ENCODE measurements at places on chromosomes 13 and 19.

DNA sequence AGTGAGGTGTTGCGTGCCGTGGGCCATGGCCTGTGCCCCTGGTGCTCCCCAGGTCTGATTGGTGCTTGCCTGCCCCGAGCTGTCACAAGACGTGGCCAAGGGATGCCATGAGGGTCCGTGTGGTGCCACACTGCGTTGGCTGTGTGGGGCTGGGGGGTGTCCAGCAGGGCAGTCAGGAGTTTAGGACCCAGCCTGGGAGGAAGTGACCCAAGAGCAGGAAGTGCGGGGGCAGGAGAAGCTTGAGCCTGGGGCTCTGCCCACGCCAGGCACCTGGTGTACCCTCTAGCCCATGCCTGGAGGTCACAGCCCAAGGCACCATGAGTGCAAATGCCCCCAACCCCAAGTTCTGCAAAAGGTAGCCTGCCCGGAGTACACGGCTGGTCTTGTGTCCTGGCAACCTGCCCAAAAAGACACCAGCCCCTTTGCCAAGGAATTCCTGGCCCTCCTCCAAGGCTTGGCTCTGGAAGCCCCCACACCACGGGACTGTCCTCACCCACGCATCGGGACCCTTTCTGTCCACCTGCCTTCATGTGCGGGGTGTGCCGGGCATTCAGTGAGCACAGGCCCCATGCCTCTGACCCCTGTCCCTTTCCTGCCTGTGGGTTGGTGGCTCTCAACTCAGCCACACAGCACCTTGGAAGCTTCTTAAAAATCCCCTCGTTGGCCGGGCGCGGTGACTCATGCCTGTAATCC, 24.9 kb downstream of the MPND start:
- H3K27ac ChIP-seq: peak overlapping the region; percentile 92
- H3K4me3 ChIP-seq: no peak overlapping the region
- no peaks in the 10 kb centered on the region for H3K36me3 ChIP-seq
- peaks cover 47% of the 10 kb centered on the region for H3K4me1 ChIP-seq

DNA sequence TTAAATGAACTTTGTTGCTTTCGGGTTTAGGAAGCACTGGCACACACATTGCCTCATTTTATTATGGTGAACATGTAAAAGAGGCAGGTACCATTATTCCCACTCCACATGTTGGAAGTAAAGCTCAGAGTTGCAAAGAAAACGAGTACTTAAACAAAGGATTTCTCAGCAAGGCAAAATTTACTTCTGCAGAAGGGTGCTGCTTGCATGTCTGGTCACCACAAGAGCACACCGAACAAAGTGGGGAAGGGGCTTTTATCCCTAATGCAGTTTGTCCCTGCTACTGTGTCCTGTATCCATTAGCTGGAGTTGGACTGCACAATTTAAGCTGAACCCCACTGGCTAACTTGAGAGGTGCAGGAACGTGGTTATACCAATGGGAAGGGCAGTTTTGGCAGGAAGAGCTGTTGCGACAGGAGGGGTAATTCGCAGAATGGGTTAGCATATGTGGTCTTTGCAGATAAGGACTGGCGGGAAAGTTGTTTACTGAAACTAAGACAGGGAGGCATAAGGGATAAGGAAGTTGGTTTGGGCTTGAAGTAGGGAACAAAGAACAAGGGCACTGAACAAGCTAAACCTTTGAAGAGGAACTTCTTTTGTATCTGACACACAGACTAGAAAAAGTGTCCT, 545.5 kb downstream of the UQCRFS1 start:
- H3K4me1 ChIP-seq: no peaks in the 10 kb centered on the region
- no peak for DNase-seq
- no peak overlapping the region for H3K4me3 ChIP-seq
- H3K36me3 ChIP-seq: no peaks in the 10 kb centered on the region

GRCh38 chr19:6744381-6745301, 5.2 kb downstream of the TRIP10 start:
- H3K27me3 ChIP-seq: no peaks in the 10 kb centered on the region
- peak overlapping the region; percentile 83 for H3K27ac ChIP-seq
- H3K36me3 ChIP-seq: no peaks in the 10 kb centered on the region
- DNase-seq: peak; percentile 80
- H3K4me3 ChIP-seq: peak overlapping the region; percentile 17

GRCh38 chr19:1833540-1833939, 14.7 kb downstream of the REXO1 start:
- H3K4me3 ChIP-seq: no peak overlapping the region
- no peak for DNase-seq
- H3K36me3 ChIP-seq: no peaks in the 10 kb centered on the region
- no peak overlapping the region for H3K27ac ChIP-seq
- H3K27me3 ChIP-seq: no peaks in the 10 kb centered on the region

DNA sequence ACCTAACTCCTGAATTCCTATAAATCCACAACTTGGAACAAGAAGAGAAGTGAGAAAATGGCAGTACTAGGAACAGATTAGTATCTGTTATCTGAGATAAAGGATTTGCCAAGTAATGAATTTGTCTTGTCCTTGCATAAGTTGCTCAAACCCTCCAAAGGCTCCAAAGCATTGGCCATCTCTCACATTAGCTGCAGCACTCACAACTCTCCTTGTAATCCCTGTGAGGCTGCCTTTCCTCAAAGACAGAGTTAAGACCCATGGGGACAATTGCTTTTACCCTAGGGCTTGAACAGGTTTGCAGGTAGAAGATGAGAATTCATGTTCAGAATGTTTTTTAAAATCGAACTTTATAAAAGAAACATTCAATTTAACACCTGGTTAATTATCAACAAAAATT, 1702.2 kb downstream of the EFNB2 start:
- no peaks in the 10 kb centered on the region for H3K27me3 ChIP-seq
- no peak overlapping the region for H3K27ac ChIP-seq
- no peak overlapping the region for H3K4me3 ChIP-seq
- H3K36me3 ChIP-seq: no peaks in the 10 kb centered on the region

GRCh38 chr13:112968910-112969691, at the start of gene MCF2L:
Gene MCF2L, plus strand, starts transcription at chr13:112969214. Its CDS starts 166 bp downstream, at chr13:112969380.
- peak within 1 kb of the TSS; percentile 88 for H3K27ac ChIP-seq
- no peaks in the 10 kb centered on the region for H3K36me3 ChIP-seq
- H3K4me3 ChIP-seq: peak within 1 kb of the TSS; percentile 61
- peak; percentile 48 for DNase-seq

GRCh38 chr13:110124201-110124940, 182.6 kb downstream of the COL4A1 start:
- peak; percentile 16 for DNase-seq
- H3K4me3 ChIP-seq: no peak overlapping the region
- H3K27me3 ChIP-seq: no peaks in the 10 kb centered on the region

- H3K4me1 ChIP-seq: no peaks in the 10 kb centered on the region
- H3K4me3 ChIP-seq: no peak overlapping the region
- H3K36me3 ChIP-seq: no peaks in the 10 kb centered on the region
These were observed 88.2 kb downstream of the KCTD12 start for GRCh38 chr13:76798037-76798436.

DNA sequence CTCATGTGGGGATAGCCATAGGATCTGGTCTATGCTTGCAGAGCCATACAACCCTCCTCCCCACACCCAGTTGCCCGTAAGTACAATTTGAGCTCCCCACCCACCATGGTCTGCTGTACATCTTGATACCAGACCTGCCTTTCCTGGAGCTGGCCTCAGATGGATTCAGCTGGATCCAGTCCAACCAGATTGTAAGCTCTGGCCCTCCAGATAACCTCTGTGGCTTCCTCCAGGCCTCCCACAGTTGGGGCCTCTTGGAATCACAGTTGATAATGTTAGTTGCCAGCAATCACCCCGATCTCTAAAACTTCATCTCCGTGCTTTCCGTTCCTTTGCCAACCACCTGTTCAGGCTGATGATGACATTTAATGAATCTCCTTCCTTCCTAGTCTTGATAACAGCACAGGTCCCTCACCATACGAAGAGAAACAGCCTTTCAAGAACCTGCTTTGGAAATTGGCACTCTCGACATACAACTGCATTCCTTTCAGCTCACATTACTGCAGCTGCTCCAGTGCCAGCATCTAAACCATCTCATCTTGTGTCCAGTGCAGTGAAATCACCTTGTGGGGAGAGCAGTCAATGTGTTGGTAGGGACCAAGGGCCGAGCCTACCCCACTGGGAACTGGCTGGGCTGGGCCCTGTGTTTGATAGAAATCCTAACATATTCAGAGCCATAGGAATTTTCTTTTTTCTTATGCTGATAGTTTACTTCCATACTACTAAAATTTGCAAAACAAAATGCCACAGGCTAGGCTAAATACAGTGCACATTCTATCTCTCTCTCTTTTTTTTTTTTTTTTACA, 15.1 kb upstream of the FOXO1 start:
- no peak for DNase-seq
- no peaks in the 10 kb centered on the region for H3K4me1 ChIP-seq
- H3K27me3 ChIP-seq: no peaks in the 10 kb centered on the region
- no peak overlapping the region for H3K4me3 ChIP-seq
- H3K27ac ChIP-seq: no peak overlapping the region

GRCh38 chr19:15640294-15640903, at the start of gene CYP4F3:
Gene CYP4F3, plus strand, starts transcription at chr19:15640897. Its CDS starts 519 bp downstream, at chr19:15641416.
- H3K4me3 ChIP-seq: no peak within 1 kb of the TSS
- H3K27me3 ChIP-seq: no peaks in the 10 kb centered on the region
- no peak within 1 kb of the TSS for H3K27ac ChIP-seq
- H3K36me3 ChIP-seq: no peaks in the 10 kb centered on the region
- H3K4me1 ChIP-seq: no peaks in the 10 kb centered on the region

DNA sequence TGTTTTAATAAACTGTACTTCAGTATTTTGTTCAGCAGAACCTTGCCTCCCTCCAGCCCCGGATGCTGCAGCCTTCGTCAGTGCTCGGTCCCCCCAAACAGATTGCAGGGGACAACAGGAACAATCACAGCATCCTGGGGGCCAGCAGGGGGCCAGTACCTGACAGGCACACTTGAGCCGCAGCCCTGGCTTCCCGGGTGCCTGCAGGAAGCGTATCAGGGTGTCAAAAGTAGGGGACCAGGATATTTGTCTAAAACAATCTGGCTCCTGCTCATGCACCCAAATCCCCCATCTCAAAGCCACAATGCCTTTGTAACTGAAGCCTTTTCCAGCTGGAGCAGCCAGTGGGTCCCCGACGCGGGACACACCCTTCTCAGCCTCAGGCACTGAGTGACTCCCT, 167.5 kb upstream of the TSHZ3 start:
- no peaks in the 10 kb centered on the region for H3K4me1 ChIP-seq
- no peaks in the 10 kb centered on the region for H3K36me3 ChIP-seq
- H3K4me3 ChIP-seq: no peak overlapping the region
- H3K27me3 ChIP-seq: peaks cover 24% of the 10 kb centered on the region
- no peak for DNase-seq

- H3K27me3 ChIP-seq: no peaks in the 10 kb centered on the region
- no peak for DNase-seq
- no peak overlapping the region for H3K4me3 ChIP-seq
- no peaks in the 10 kb centered on the region for H3K4me1 ChIP-seq
- H3K27ac ChIP-seq: no peak overlapping the region
These were observed 190.8 kb downstream of the MAB21L1 start for GRCh38 chr13:35285677-35286076.

DNA sequence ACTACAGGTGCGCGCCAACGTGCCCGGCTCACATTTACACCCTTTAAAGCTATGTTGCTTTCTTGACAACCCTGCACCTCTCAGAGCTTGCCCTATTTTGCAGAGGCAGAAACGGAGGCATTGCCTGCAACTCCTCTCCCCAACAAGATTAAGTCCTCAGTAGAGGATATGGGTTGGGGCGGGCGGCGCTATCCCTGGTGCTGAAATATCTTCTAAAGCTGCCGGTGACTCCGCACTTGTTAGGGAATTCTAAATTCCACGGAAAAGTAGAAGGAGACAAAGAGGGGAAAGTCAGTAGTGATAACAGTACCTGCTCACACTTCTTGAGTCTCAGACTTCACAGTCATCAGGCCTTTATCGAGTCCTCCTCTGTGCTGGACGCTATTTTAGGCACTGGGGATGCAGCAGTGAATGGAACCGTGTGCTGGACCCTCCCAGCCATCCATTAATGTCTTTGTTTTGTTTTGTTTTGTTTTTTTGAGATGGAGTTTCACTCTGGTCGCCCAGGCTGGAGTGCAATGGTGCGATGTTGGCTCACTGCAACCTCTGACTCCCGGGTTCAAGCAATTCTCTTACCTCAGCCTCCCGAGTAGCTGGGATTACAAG, 18.0 kb downstream of the SLC5A5 start:
- H3K4me3 ChIP-seq: no peak overlapping the region
- DNase-seq: no peak
- H3K27me3 ChIP-seq: peaks cover 10% of the 10 kb centered on the region
- no peak overlapping the region for H3K27ac ChIP-seq

DNA sequence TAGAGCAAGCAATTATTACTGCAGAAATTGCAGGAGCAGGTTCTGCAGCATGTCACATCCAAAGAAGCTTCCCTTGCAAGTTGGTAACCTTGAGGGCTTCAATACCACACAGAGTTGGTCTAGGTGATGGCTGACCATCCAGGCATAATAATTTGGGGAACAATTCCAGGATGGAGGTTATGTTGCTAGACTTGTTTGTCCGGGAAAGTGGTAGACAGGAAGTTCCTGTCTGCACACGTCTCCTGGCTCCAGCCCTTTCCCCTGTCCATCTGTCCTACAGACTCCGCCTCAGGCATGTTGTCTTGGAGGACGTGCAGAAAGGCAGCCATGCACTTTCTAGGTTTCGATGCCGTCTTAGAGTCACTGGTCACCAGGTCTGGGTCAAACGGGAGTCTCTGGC, 26.0 kb downstream of the DPRX start:
- H3K36me3 ChIP-seq: no peaks in the 10 kb centered on the region
- H3K4me3 ChIP-seq: no peak overlapping the region
- H3K27me3 ChIP-seq: no peaks in the 10 kb centered on the region
- H3K4me1 ChIP-seq: no peaks in the 10 kb centered on the region
- DNase-seq: no peak
- no peak overlapping the region for H3K27ac ChIP-seq

GRCh38 chr19:50480281-50481111, 3.8 kb upstream of the GARIN5A start:
- no peak overlapping the region for H3K4me3 ChIP-seq
- no peaks in the 10 kb centered on the region for H3K27me3 ChIP-seq
- DNase-seq: no peak
- H3K27ac ChIP-seq: no peak overlapping the region

GRCh38 chr13:49781806-49782205, 10.7 kb downstream of the KPNA3 start:
- no peaks in the 10 kb centered on the region for H3K4me1 ChIP-seq
- H3K4me3 ChIP-seq: no peak overlapping the region
- DNase-seq: no peak
- H3K27ac ChIP-seq: no peak overlapping the region
- H3K27me3 ChIP-seq: no peaks in the 10 kb centered on the region

DNA sequence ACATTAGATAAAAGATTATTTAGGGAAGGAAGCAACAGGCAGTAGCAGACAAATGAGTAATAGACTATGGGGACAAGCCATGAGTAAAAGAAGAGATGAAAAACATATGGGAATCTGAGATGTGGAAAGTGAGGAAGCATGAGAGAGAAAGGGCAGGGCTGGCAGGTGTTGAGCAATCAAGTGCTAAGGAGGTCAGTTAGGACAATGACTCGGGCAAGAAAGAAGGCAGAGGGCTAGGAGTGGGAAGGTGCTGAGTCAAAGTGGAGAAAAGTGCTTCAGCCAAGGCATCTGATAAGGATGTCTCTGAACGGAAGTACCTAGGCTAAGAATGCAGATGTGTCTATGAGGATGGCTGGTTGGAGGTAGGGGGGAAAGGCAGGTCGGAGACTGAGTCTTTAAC, 291.9 kb upstream of the HTR2A start:
- no peak overlapping the region for H3K4me3 ChIP-seq
- no peak overlapping the region for H3K27ac ChIP-seq
- H3K27me3 ChIP-seq: no peaks in the 10 kb centered on the region
- DNase-seq: no peak
- H3K36me3 ChIP-seq: no peaks in the 10 kb centered on the region
- no peaks in the 10 kb centered on the region for H3K4me1 ChIP-seq

- no peak overlapping the region for H3K4me3 ChIP-seq
- H3K27ac ChIP-seq: no peak overlapping the region
- no peaks in the 10 kb centered on the region for H3K27me3 ChIP-seq
These were observed 16.5 kb downstream of the POU2F2 start for GRCh38 chr19:42115705-42116104.
